Foreskin keratinocyte (primary cell): ENCODE measurements at places on chromosomes 3 and 15. TPM values are rescaled to one million over a fixed set of nuclear protein-coding genes. Genes with fewer than 3 reads are reported as not detected.

GUCA1C gene
- 0.08 and 0.43 TPM in 2 replicates for polyA plus RNA-seq

ISG20 gene
- polyA plus RNA-seq, result 14.6 and 24.8 TPM in 2 replicates

IL17RC gene
- 19.5 and 21.8 TPM in 2 replicates for polyA plus RNA-seq

CEMIP gene
- 0.22 and 0.49 TPM in 2 replicates for polyA plus RNA-seq

RARRES1 gene
- polyA plus RNA-seq, result 0.04 TPM in 1 of 2 replicates, not detected in the other

ANKUB1 gene
- 0.45 and 0.48 TPM in 2 replicates for polyA plus RNA-seq

STRIT1 gene
- polyA plus RNA-seq, result not detected in 2 replicates

FBN1 gene
- 1.2 and 1.3 TPM in 2 replicates for polyA plus RNA-seq

STRA6 gene
- not detected in 2 replicates for polyA plus RNA-seq

HERC2 gene
- polyA plus RNA-seq, result 16.3 and 20.2 TPM in 2 replicates

CTXN2 gene
- polyA plus RNA-seq, result not detected in 2 replicates

DNA sequence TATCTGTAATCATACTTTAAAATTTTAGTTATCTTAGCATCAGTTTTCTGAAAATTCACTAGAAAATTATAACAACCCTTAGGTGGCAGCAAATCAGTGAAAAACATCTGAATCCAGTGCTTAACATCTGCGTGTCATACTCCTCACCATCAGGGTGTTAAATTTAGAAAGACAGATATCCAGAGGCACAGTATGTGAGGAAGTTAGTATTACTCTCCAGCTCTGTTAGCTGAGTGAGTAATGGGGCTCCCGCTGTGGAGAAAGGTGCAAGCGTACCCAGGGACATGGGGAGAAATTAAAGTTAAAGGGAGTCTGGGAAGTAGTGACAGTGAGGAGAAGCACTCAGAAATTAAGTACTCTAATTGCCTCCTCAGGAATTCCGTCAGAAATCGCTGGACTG, 50.9 kb downstream of the CEP63 start:
- no peak for DNase-seq

GRCh38 chr3:14323401-14324223, 78.8 kb upstream of the SLC6A6 start:
- DNase-seq, result no peak

DNA sequence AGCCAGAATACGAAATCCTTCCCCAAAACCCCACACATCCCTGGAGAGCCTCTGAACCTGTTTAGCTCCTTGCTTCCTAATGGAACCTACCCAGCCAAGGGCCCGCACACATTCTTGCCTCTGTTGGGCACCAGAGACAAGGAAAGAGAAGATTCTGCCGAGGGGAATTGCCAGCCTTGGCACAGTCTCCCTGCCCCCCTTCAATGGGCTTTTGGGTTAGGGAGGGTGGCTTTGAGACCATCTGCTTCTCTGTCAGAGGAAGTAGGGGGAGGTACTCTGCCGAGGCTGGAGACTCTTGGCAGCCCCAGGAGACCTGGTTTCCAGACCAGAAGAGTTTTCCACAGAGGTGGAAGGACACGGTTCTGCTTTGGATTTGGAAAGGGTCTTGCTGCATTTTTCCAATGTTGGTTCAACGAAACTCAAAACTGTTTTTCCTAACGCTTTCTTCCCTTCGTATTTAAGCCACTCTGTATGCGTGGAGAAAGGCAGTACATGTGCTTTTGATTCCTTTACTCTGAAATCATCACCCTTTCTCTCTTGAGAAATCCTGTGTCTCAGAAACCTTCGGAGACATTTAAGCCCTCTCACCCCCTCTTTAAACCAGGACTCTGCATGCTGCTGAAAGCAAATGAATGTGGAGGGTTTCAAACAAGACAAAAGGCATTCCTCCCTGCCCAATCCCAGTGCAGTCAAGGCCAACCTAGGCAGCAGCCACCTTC, 78.8 kb upstream of the PRR23C start:
- no peak for DNase-seq

- DNase-seq, result no peak
Measured at GRCh38 chr15:53389271-53390037, 370.0 kb downstream of the WDR72 start.

DNA sequence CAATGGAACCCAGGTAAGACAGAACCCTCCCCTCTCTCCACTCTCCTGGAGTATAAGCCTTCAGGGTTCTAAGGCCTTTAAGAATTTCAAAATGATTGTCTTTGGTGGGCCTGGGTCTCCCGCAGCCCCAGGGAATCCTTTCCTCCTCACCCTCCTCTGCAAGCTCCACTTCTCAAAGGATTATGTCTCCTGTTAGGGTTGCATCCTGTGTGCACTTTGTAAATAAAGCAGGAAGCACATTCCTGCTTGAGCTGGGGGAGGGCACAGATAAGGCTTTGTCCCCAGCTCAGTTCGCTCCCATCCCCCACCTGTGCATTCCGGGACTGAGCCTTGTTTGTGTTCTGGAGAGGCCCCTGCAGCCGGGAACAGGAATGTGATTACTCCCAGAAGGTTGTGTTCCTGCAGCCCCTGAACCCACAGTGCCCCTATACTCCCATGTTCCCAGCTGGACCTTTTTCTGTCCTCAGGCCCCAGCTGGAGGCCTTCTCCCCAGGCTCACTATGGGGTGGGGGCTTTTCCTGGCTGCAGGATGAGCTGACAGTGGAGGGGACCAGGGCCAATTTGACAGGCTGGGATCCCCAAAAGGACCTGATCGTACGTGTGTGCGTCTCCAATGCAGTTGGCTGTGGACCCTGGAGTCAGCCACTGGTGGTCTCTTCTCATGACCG, 9.5 kb downstream of the TYRO3 start:
- no peak for DNase-seq

DNA sequence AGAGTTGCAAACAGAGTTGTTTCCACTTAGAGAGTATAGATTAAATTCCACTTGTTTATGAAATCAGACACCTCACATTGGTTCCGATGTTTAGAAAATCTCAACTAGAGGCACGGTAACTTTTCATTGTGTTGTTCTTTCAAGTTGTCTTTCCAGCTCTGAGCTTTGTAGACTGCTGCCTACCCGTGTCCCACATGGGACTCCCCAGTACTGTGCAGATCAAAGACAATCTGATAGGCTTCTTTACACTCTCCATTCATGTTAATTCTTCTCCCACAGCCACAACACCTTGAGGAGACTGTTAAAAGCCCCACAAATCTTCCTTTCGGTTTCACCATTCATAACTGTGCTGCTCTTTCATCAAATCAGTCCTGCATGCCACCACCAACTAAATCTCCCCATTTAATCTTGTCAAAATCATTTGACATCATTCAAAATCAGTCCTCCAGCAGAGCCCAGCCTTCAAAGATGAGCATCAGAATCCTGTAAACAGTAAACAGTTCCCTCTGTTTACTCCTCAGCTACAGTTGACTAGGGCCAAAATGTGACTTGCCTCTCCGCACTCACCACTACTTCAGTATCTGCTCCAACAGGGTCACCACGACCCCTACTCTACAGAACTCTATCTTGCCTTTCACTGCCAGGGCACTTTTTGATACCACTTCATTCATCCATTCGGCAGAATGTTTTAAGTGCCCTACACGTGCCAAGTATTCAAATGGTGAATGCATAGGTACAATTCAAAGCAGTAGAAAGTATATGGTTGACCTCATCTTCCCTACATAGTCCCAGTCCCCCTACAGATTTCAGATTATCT, 8.3 kb downstream of the ANXA2 start:
- peak; percentile 45 for DNase-seq

GRCh38 chr3:128665362-128666021, 14.9 kb upstream of the RPN1 start:
- DNase-seq, result no peak

- no peak for DNase-seq
Measured at GRCh38 chr3:127715532-127715931, 42.8 kb downstream of the ABTB1 start.

- DNase-seq, result peak; percentile 4
Measured at GRCh38 chr3:192514081-192514753, 213.1 kb downstream of the FGF12 start.

DNA sequence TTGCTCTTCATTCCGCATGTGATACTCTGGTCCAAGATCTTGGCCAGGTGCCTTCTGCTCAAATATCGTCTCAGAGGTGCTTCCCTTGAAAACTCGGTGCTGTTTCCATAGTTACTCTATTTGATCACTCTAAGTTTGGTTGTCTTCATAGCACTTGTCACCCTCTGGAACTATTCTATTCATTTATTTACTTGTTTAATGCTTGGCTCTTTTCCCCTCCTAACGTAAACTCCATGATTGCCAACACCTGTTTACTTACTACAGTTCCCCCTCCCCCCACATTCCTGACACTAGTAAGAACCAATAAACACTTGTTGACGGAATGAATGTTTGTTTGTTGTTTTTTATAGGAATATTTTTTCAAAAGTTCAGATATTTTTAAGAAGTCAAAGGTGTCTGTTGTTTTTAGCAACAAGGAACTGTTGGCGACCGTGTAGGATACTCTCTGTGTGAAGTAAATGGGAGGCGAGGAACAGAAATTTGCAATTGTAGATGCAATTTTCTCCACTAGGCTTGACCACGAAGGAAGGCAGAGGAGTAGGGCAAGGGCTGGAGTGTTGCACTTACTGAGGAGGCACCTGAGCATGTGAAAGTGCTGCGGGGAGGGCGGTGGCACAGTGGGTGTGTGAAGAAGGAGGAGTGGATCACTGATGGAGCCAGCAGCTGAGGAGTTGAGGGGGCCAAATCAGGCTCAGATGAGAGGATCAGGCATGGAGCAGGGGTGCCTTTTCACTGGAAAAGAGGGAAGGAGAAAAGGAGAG, 48.4 kb downstream of the MOBP start:
- no peak for DNase-seq

GRCh38 chr3:178901204-178901603, 170.4 kb downstream of the ZMAT3 start:
- no peak for DNase-seq

GRCh38 chr3:119120480-119120879, 25.5 kb upstream of the TEX55 start:
- no peak for DNase-seq

DNA sequence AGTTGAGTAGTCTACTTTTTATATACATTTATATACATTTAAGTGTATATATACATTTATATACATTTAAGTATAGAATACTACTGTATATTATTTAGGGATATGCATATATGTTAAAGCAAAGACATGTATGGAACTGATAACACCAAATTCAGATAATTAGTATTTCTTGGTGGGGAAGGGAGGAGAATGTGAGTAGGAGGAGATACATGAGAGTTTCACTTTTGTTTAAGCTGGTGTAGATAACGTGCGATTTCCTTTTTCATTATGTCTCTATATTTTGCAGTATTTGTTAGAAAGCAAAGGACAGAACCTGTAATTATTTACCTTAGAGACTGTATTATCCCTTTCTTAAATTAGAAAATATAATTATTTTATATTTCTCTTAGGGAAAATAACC, 16.6 kb upstream of the NIT2 start:
- no peak for DNase-seq

DNA sequence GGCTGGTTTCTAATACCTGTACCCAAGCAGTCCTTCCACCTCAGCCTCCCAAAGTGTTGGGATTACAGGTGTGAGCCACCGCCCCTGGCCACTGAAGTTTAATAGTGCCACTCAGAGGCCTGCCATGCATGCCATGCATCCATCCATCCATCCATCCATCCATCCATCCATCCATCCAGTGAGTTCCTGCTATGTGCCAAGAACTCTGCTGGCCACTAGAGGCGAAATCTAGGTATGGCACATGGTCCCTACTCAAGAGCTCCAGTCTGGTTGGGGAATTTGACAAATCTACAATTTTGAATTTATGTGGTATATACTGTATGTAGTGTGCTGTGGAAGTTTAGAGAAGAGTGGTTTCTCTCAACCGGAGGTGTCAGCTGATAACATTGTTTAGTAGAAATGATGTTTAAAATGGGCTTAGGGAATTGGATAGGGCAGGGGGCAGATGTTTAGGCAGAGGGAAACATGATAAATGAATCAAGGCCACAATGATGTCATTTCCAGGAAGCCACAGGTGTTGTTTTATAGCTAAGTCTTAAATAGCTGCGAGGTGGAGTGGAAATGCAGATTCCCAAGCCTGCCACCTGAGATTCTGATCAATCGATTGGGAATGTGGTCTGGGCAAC, 384.4 kb upstream of the C2CD4B start:
- peak; percentile 21 for DNase-seq

DNA sequence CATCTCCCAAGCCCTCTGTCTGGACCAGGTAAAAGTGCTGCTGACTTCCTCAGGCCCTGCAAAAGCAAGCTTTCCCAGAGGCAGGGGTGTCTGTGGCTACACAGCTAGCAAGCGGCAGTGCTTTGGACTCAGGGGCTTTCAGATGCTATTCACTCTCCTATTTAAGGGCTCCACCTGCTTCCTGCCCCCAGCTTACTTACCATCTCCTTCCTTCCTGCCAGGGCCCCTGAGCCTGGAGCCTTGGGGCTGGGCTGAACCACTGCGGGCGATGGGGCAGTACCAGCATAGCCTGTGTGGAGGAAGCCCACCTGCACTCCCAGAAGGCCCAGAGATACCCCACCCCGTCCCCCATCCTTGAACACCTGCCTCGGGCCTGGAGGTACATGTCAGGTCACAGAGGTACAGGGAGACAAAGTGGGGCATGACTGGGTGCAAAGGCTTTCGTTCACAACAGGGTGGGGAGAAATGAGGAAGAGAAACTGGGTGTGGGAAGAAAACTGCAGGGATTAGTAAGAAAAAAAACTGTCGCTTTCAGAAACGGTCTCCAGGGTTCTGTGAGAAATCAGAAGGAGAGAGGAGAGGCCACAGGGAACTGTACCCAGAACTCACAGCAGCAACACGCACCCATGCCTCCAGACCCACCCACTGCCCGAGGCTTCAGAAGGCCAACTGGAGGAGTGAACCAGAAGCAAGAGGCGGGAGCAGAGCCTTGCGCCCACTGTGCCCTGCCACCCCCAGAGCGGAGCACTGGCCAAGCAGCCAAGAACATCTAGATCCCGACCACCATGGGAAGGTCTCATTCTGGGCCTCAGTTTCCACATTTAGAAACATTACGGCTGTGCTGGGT, 49.5 kb downstream of the CCDC12 start:
- no peak for DNase-seq

DNA sequence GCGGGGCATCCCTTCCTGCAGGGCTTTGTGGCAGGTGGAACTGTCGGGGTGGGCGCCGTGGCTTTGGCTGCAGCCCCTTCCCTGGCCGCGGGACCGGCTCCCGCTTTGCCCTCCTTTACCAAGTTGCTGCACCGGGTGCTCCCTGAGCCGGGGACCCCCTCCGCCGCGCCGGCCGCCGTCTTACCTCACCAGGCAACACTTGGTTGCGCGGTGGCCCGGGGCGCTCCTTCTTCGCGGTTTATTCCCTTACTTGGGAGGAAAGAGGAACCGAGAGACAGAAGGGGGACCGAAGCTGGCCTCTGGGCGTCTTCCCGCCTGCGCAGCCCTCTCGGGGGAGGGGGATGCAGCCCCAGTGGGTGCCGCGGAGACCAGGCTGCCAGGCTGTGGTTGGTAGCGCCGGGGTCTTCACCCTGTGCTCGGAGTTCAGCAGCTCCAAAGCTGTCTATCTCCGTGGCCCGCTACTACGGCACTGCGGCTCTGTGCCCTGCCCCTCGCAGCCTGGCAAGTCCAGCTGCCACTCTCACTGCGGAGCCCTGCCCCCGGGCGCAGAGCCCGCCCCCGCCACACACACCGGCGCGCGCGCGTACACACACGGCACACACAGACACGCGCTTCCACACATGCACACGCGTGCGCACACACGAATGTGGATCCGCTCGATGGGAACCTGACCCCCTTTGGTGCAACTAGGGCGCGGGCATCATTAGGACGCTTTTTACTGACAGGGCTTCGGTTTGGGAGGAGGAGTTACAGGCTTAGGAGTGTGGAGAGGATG, at the start of gene DGKG:
Gene DGKG, minus strand, starts transcription at position 473 of the 775 bp plus-strand sequence. CDS start 41,775 bp downstream, outside the sequence.
- no peak for DNase-seq

- DNase-seq, result no peak
Measured at GRCh38 chr3:13142552-13143380, 69.5 kb upstream of the IQSEC1 start.

- no peak for DNase-seq
Measured at GRCh38 chr3:81472600-81473362, 288.7 kb downstream of the GBE1 start.

- peak; percentile 68 for DNase-seq
Measured at GRCh38 chr3:179563271-179563783, 601 bp downstream of the ACTL6A start.
